ENCODE measurements at places on chromosomes 4 and X.

DNA sequence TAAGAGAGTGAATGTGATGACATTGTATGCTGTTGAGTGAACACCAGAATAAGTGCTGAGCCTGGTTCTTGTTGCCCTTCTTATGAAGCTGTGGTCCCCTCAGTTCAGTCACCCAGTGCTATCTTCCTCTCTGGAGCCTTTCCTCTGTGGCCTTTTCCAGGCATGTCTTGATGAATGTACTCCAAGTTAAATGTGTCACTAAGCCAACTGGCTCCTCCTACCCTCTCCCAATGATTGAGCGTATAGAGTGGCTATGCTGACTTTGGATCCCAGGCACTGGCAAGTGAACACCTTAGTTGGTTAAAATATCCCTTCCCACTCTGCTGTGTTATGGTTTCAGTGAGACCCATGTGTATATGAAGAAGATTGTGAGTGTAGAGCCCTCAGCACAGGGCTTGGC is 134.1 kb upstream of the MAMLD1 start:
- DNase-seq = no peak

DNA sequence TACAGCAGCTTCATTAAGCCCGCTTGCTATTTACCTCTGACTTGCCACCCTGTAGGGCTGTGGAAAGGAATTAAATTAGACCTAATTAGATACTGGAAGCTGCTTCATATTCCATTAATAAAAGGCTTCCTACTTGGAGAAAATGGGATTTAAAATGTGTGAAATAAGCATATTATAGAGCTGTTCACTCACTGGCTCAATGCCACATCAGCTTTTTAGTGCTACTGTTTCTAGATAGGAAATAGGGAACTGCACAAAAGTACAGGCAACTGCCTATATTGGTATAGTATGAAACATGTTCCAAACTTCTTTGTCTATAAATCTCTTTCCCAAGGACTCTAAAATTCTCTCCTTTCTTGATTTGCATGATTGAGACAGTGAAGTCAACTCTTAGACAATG is 407.9 kb upstream of the AADAT start:
- DNase-seq = no peak

GRCh38 chr4:78776729-78777575 is 802 bp downstream of the BMP2K start:
- no peak for DNase-seq

DNA sequence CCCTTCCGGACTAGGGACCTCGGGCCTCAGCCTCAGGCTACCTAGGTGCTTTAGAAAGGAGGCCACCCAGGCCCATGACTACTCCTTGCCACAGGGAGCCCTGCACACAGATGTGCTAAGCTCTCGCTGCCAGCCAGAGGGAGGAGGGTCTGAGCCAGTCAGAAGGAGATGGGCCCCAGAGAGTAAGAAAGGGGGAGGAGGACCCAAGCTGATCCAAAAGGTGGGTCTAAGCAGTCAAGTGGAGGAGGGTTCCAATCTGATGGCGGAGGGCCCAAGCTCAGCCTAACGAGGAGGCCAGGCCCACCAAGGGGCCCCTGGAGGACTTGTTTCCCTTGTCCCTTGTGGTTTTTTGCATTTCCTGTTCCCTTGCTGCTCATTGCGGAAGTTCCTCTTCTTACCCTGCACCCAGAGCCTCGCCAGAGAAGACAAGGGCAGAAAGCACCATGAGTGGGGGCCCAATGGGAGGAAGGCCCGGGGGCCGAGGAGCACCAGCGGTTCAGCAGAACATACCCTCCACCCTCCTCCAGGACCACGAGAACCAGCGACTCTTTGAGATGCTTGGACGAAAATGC is at the start of gene WAS:
WAS (plus strand) TSS at position 389 of the 572 bp plus-strand sequence; CDS start at position 444, 55 bp downstream.
- DNase-seq = no peak

DNA sequence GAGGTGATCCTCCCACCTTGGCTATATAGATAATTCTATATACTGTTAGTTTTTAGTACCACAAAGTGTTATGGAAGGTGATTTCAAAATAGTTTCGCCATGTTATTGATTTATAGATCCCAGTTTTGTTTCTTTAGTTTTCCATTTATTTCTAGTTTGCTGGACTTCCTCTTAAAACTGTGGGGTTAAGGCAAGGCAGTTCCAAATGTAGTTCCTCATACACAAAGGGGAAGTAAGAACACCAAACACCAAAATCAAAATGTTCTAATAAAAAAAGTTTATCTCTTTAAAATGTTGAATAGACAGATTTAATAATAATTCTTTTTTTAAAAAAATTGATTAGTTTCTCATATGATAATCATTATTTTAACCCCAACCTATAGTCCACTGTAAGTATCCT is 6.8 kb upstream of the CISD2 start:
- no peak for DNase-seq

DNA sequence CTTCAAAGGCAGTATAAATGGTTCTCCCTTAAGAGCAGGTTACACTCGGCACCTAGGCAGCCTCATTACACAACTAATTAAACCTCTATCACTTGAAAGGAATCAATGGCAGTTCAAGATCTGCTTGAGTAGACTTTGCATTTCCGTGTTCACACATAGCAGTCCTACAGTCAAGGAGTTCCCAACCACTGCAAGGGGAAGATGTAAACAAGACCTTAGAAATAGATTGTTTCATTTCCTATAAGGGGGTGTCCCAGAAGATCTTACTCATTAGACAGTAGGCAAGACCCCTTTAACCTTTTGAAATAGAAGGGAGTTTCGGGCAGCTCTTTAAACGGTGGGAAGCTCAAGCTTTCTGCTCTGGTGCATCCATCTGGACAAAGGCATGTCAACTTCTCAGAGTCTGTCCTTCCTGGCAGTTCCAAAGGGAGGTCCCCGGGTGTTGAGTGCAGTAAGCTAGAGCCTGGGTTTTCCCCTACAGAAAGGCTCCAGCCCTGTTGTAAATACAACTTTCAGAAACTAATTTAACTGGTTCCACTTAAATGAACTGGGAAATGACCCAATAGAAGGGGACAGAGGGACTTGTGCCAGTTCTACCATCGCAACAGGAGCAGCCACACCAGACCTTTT is 150.8 kb downstream of the RBMX2 start:
- DNase-seq = no peak

- DNase-seq = no peak
Observed at GRCh38 chrX:27915617-27916016, 65.6 kb downstream of the DCAF8L1 start.

DNA sequence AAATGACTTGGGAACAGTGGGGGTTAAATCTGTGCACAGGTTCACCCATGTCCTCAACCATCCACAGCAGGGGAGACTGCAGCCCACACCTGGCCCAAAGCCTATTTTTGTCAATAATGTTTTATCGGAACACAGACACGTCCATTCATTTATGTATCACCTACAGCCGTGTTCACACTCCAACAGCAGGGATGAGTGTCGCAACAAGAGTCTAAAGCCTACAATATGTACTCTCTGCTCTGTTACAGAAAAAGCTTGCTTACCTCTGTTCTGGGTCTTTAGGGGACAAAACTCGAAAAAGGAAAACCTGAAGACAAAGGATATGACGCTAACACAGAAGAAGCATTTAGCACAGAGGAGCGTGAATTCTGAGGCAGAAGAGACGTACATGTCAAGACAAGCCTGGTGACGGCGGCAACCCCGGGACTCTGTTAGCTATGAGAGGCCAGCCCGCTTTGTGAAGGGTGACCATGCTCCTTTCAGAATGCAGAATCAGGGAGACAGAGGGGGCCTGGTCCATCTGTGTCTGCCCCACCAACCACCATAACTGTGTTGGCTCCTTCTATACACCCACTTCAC is 45.5 kb downstream of the AFAP1 start:
- DNase-seq = no peak

GRCh38 chrX:140431521-140431920 is 73.3 kb downstream of the SOX3 start:
- DNase-seq = no peak

Data from Panc1 (cell line).